ENCODE measurements at places on chromosomes 2 and 18.

DNA sequence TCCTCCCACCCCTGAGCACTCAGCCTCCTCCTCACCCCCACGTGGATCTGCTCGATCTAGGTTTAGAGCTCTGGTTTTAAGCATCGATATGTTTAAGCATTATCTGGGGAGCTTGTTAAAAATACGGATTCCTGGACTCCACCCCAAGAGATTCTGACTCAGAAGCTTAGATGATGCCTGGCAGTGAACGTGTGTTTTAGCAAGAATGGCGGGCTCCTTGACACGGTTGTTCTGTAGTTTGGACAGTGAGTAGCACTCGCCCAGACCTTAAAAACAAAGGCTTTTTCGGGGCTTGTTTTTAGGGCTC is 47.3 kb downstream of the LDLRAD4 start:
- DNase-seq = no peak

- DNase-seq = no peak
Observed at GRCh38 chr2:181515719-181516118, 58.5 kb downstream of the ITGA4 start.

- no peak for DNase-seq
Observed at GRCh38 chr2:233858331-233858730, 4.0 kb upstream of the HJURP start.

DNA sequence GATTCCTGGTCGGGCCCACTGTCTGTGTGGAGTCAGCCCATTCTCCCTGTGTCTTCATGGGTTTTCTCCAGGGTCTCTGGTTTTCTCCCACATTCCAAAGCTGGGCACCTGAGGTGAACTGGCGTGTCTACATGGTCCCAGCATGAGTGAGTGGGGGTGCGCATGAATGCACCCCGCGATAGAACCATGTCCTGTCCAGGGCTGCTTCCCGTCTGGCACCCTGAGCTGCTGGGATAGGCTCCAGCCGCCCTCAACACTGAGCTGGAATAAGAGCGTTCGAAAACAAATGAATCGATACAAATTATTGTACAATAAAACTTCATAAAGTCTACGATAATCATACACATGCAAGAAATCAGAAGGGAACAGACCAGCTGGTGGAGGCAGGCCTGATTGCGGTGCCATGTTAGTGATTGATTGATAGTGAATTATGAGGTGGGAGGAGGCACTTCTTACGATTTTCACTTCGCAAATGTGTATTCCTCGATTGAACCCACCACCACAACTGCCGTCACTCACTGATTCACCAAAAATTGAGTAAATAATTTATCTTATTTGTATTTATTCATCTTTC is 186.6 kb downstream of the MGAT5 start:
- no peak for DNase-seq

- DNase-seq = no peak
Observed at GRCh38 chr2:12722447-12723316, 5.9 kb downstream of the TRIB2 start.

DNA sequence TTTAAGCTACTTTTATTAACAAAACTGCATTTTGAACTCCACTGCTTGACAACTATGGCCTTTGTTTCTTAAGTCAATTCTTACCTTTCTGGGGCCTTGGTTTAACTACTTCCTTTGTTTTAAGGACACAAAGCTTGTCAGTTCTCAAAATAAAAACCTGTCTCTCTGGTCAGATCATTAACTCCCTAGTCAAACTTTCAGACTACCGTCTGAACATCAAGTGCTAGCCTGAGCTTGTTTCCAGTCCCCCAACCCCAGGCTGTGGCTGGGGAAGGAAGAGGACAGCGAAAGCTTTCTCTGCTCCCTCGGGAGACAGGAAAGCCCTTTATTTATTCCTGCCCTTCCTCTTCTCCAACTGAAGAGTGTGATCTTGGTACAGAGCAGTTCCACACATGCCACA is 1.7 kb downstream of the SH3YL1 start:
- no peak for DNase-seq

- no peak for DNase-seq
Observed at GRCh38 chr2:233259730-233260129, 8.3 kb downstream of the ATG16L1 start.

DNA sequence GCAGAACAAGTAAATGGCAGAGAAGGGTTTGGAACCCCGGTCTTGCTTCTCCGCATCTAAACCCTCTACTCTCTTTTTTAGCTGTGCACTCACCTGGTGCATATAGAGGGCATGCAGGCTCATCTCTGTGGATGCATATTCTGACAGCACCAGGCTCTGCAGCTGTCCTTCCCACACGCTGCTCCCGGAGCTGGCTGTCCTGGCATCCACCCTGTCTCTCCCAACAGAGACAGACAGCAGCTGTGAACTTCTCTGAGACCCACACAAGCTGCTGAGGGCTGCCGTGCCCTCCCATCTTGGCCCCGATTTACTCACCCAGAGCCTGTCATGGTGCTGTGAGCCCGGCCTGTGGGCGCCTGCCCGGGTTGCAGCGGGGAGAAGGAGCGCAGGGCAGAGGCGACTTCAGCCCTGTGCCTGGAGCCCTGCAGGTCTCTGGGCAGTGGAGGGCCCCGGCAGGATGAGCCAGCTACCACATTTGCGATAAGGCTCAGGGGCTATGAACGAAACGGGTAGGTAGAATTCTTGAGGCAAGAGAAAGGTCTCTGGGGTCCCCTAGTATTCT is 3.3 kb upstream of the ABCB6 start:
- DNase-seq = no peak

DNA sequence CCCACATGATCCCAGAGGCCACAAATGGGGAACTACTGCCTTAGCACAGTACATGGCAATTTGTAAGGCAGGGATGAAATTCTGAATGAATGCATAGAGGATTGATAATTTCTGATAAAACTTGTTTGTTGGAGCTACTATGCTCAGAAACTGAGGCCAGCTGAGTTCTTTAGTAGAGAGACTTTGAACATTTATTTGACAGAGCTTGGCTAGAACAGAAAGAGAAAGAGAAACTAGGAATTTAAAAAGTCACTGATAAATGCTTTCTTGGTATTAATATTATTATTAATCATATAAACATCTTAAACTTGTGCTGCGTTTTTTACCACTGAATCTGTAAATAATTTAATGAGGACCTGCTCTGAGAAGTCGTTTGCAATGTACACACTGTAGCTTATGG is 923.7 kb upstream of the CNTNAP5 start:
- no peak for DNase-seq

- no peak for DNase-seq
Observed at GRCh38 chr2:120565929-120566328, 169.7 kb upstream of the GLI2 start.

GRCh38 chr2:65049010-65049639 is 7.1 kb upstream of the CEP68 start:
- DNase-seq = no peak

- no peak for DNase-seq
Observed at GRCh38 chr18:50424877-50425690, 50.2 kb downstream of the SKA1 start.

DNA sequence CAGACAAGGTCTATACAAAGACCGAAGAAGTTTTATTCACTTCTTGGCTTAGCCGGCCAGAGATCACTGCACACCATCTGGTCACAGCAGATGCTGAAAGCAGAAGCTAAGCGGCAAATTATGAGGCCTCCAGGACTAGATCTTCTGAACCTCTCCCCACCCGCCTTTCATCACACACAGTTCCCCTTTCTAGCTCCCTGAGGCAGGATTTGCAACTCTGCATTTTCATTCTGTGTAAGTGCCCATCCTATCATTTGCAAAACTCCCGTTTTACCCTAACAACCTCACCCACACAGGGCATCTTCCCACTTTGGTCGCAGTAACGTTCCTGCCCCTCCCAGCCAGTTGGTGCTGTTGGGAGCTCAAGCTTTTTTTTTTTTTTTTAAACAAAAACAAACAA is 3.1 kb upstream of the MOB1A start:
- DNase-seq = no peak

- DNase-seq = no peak
Observed at GRCh38 chr18:34789768-34790344, 79.8 kb downstream of the DTNA start.

DNA sequence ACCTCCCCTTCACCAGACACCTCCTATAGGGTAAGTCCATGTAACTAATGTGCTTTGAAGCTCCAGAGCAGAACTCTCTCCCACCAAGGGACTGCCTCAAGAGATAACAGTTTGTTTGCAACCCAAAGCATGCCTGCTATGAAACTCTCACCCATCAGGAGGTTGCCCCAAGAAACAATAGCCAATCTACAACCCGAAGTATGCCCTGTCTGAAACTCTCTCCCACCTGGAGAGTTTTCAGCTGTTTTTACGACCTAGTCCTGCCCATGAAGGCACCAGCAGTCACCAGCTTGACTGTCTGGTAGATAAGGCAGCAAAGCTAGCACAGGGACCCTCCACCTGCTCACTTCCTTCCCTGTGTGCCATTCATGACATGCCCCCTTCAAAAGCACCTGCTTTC is 533.9 kb upstream of the CRIM1 start:
- no peak for DNase-seq

DNA sequence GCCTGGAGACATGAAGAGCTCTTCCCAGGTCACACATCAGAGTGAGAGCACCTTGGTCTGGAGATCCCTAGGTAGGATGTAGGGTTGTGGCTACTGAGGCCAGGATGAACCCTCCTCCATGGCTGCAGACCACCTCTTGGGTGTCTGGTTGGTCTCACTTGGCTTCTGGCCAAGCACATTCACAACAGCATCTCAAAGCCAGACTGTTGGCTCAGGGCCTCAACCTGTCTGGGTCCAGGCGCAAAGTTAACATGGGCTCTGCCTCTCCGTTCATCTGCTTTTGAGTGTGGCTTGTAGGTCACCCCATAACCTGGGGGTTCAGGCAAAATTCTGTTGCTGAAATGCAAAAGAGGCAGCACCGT is 40.1 kb downstream of the RHOB start:
- DNase-seq = no peak

DNA sequence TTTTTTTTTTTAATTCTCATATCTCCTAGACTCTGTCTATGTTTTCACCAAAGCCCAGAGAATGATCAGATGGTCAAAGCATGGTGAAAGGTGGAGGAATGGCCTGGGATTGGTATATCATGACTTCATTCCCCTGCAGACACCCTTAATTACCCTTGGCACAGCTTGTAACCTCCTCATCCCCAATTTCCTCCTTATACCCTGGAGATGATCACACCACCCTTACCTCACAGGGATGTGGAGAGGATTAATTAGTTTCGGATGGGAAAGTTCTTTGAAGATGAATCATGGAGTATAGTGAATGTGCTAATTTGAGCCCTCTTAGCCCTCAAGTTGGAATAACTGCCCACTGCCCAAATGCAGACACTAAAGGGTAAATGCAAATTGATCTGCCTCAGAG is 138.0 kb upstream of the LYPD6 start:
- DNase-seq = no peak

DNA sequence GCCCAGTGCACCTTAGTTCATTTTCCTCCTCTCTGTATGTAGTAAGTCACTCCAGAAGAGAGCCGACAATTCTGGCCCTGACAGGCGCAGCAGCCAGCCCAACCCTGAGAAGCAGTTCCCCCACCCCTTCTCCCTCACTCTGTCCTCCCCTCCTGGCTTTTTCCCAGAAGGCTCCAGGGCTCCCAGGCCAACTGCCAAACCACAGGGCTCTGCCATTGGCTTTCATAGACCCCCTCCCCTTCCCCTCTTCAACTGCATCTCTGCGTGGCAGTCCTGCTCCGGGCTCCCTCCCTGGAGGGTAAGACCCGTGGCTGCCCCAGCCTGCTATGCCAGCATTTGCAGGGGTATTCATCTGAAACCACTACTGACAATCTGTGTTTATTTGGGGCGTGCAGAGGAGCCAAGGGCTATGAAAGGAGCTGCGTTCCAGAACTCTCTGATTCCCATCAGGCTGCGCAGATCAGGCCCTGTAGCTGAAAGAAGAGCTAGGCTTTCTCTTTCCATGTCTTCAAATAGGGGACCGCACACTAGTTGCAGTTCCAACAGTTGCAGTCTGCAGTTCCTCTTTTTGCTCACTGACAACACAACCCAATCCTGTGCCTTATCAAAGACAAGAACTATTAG is 388.6 kb upstream of the TNP1 start:
- DNase-seq = peak; percentile 81

DNA sequence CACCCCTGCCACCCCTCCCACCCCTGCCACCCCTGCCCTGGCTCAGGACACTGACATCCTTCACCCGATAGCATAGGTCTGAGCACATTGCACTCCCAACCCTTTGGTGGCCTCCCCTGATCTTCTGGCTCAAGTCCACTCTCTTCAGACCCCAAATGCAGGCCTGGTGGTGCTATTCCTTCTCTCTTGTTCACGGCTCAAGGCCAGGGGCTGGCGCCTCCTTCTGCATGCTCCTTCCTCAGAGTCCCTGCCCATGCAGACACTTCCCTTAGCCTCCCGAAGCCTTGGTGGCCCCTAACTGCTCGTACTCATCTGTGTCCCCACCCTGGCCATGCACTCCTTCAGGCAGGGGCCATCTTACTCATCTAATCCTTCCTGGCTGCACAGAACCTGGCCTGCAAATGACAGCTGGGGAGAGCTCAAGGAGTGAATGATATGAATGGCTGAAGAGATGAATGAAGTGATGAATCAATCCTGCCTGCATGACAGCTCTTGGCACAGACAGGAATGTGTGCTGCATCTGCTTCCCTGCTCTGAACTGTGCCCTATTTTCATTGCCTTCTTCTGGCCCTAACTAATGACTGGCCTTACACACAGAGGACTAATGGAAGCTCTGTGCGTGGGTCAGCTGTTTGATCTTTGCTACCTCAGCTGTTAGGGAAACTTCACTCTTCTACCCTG is 290.8 kb downstream of the DYSF start:
- DNase-seq = no peak

GRCh38 chr2:60880643-60881046 is 729 bp upstream of the REL start:
- peak; percentile 49 for DNase-seq

- DNase-seq = no peak
Observed at GRCh38 chr2:85769983-85770362, 16.2 kb downstream of the ATOH8 start.

- DNase-seq = no peak
Observed at GRCh38 chr2:64338910-64339500, 115.0 kb upstream of the LGALSL start.

GRCh38 chr18:32846896-32847295 is 74.1 kb upstream of the KLHL14 start:
- DNase-seq = no peak

DNA sequence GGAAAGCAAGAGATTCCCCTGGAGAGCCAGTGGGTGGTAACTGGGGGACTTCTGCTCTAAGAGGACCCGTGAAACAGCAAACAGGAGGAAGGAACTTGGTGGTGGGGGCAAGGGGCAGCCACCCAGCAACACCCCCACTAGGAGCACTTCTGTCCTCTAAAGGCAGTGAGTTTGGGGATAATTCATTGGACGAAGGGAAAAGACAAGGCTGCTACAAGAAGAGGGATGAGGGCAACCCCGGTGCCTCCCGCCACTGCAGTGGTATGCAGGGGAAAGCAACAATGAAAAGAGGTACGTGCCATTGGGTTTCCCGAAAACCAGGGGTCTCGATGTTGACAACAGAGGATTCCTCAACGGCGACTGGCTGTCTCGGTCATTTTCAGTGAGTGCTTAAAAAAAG is 9.1 kb downstream of the RPL31 start:
- no peak for DNase-seq

- DNase-seq = no peak
Observed at GRCh38 chr18:23204589-23205235, 69.4 kb downstream of the CABLES1 start.

GRCh38 chr18:77316641-77317040 is 67.0 kb downstream of the GALR1 start:
- no peak for DNase-seq

- no peak for DNase-seq
Observed at GRCh38 chr2:215500466-215500865, 64.6 kb upstream of the FN1 start.

- DNase-seq = no peak
Observed at GRCh38 chr18:7626922-7627440, 59.9 kb downstream of the PTPRM start.

Measured in left renal cortex interstitium (tissue), 4 donors.